Choroid plexus epithelial cell (primary cell): ENCODE measurements at places on chromosomes 5 and 9.

GRCh38 chr5:9071524-9071923 lies 474.4 kb downstream of the SEMA5A start:
- no peak for DNase-seq

- peak; percentile 73 for DNase-seq
Observed at GRCh38 chr5:31186672-31187267, 6.7 kb upstream of the CDH6 start.

GRCh38 chr5:21573416-21574314 lies 1279.5 kb downstream of the CDH12 start:
- no peak for DNase-seq

DNA sequence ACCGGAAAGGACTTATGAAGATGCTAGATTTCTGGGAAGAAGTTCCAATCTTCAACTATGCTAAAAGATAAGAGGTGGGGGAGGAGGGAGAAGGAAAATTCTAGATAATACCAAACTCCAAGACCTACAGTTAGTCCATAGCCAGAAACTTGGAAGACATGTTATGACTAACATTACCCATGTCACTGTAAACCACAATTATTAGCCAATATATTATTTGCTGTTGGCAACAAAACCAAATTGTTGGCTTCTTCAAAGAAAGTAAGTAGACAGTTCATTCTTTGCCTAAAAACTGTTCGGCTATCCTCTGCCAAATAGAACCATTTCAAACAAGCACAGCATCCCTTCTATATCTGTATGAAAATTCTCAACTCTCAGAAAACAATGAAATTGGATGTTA lies 25.1 kb downstream of the PRLR start:
- no peak for DNase-seq

- DNase-seq = peak; percentile 37
Observed at GRCh38 chr5:23506329-23507236, 826 bp upstream of the PRDM9 start.

DNA sequence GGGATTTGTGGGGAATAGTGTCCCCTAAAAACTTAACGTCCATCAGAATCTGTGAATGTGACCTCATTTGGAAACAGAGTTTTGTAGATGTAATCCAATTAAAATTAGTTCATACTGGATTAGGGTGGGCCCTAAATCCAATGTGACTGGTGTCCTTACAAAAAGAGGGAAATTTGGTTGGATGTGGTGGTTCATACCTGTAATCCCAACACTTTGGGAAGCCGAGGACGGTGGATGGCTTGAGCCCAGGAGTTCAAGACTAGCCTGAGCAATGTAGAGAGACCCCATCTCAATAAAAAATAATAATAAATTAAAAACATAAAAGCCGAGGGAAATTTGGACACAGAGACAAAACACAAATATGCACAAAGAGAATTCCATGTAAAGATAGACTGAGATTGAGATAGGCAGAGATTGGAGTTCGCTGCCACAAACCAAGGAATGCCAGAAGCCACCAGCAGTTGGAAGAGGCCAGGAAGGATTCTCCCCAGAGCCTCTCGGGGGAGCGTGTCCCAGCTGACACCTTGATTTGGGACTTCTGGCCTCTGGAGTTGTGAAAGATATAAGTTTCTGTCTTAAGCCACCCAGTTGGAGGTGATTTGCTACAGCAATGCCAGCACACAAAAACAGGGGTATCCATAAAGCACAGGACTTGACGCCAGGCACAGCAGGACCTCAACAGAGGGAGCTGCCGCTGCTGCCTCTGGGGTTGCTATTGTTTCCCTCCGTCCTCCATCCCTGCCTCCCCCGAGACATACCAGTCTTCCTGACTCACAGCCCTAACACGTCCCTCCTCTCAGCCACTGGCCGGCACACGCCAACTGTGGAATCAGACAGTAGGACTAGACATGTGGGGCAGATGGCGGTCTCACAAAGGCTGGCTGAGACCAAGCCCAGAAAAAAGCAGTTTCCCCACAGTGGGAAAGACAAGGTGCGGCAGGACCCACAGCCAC lies 73.8 kb upstream of the IL17B start:
- peak; percentile 96 for DNase-seq

DNA sequence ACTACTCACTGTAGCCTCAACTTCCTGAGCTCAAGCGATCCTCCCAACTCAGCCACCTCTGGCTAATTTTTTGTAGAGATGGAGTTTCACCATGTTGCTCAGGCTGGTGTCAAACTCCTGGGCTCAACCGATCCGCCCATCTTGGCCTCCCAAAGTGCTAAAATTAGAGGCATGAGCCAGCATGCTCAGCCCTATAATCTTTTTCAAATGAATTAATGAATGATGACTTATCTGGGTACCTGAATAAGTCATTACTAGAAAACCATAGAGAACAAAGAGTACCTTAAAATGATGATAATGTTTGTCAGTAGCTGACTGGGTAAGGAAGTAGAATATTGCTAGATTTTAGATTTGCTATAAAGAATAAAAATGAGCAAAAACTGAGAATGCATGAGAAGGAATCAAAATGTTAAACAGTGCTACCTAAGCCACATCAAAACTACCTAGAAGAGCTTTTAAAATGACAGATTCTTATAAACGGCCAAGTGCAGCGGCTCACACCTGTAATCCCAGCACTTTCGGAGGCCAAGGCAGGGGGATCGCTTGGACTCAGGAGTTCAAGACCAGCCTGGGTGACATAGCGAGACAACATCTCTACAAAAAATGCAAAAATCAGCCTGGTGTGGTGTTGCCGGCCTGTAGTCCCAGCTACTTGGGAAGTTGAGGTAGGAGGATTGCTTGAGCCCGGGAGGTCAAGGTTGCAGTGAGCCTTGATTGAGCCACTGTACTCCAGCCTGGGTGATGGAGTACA lies 13.6 kb downstream of the FNBP1 start:
- no peak for DNase-seq
